ENCODE measurements at places on chromosomes 12 and 14. TPM values are rescaled to one million over a fixed set of nuclear protein-coding genes. Genes with fewer than 3 reads are reported as not detected.

- H3K4me1 ChIP-seq, result no peaks in the 10 kb centered on the region
- no peaks in the 10 kb centered on the region for H3K27me3 ChIP-seq
- H3K36me3 ChIP-seq, result no peaks in the 10 kb centered on the region
- H3K4me3 ChIP-seq, result no peak overlapping the region
Observed at GRCh38 chr12:131084341-131085011, 130.8 kb downstream of the ADGRD1 start.

GRCh38 chr14:94113490-94113889 is 3.0 kb downstream of the IFI27 start:
- H3K4me3 ChIP-seq, result no peak overlapping the region
- H3K27me3 ChIP-seq, result no peaks in the 10 kb centered on the region
- no peak overlapping the region for H3K27ac ChIP-seq
- peak; percentile 36 for DNase-seq
- H3K4me1 ChIP-seq, result peaks cover 9% of the 10 kb centered on the region
- no peaks in the 10 kb centered on the region for H3K36me3 ChIP-seq

DNA sequence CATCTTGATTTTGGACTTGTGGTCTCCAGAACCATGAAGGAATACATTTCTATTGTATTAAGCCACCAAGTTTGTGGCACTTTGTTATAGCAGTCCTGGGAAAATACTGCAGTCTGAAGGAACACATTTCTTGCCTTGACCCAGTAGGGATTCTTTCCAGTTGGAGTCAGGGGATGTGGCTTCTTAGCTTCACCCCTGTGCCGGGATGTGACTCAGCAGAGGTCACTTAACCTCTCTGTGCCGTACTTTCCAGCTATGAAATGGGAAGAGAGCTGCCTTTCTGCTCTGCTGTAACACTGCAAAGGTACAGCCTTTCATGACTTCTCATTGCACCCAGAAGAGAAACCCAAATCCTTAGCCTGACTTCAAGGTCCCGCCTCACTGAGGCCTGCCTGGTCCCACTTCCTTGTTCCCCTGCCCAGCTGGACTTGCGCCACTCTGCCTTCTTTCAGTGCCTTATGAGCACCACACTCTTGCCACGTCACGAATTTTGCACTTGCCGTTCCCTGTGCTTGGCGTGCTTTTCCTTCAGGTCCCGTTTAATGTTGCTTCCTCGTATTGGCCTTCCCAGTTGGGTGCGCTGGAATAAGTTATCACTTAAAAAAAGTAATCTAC is 24.2 kb downstream of the CHST11 start:
- peaks cover 9% of the 10 kb centered on the region for H3K4me1 ChIP-seq
- no peaks in the 10 kb centered on the region for H3K36me3 ChIP-seq
- H3K27ac ChIP-seq, result no peak overlapping the region
- H3K27me3 ChIP-seq, result no peaks in the 10 kb centered on the region
- DNase-seq, result no peak
- no peak overlapping the region for H3K4me3 ChIP-seq

DNA sequence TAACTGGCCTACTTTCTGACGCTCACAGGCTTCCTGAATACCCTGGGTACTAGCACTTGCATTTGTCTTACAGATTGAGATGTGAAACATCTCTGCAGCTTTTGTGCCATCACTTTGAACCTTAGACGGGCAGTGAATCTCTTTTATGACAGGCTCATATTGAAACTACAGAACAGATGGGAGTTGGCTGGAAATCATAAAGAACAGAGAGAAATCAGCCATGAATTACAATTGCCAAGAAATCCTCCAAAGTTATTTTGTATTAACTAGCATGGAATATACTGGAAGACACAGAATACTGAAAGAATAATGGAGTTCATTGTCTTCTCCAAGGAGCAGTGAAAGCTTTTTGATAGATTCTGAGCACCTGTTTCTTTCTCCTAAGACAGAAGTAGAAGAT is 32.7 kb downstream of the MYF5 start:
- H3K36me3 ChIP-seq, result no peaks in the 10 kb centered on the region
- H3K4me1 ChIP-seq, result no peaks in the 10 kb centered on the region
- DNase-seq, result no peak

GRCh38 chr14:103188810-103189480 is 65.7 kb downstream of the TNFAIP2 start:
- no peak overlapping the region for H3K27ac ChIP-seq
- no peaks in the 10 kb centered on the region for H3K36me3 ChIP-seq
- no peaks in the 10 kb centered on the region for H3K27me3 ChIP-seq
- no peak overlapping the region for H3K4me3 ChIP-seq
- DNase-seq, result peak; percentile 32

- no peaks in the 10 kb centered on the region for H3K27me3 ChIP-seq
- no peaks in the 10 kb centered on the region for H3K36me3 ChIP-seq
- H3K4me3 ChIP-seq, result no peak overlapping the region
- no peak overlapping the region for H3K27ac ChIP-seq
Observed at GRCh38 chr14:30297876-30298795, 260.8 kb upstream of the G2E3 start.

DNA sequence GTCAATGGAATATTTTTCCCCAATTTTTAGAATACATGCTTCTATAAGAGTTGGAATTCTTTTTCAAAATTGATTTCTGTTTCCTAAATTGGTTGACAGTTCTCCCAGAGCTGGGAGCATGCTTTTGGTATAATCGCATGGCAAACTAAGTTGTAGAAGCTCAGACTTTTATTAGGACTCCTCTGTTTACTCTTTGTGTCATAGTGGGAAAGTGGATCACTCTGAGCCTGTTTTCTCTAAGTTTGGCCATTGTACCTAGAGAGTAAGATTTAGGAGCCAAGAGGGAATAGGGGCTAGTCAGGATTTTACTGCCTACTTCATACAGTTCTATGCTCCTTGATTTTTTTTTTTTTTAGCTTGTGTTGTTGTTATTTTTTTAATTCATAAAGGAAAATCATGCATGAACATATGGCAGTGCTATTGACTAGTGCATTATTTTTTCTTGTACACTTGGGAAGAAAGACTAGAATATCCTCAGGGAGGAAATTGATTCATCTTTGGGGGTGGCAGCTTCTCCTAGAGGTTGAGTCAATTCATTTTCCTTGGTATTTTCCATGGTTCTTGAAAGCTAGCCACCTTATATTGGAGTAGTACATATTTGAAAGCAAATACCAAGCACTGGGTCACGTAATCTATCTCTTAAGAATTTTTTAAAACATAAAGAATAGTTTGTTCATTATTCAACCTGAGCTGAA is 77.7 kb upstream of the TRAF3 start:
- H3K27me3 ChIP-seq, result no peaks in the 10 kb centered on the region
- DNase-seq, result no peak
- H3K4me1 ChIP-seq, result peaks cover 19% of the 10 kb centered on the region
- no peak overlapping the region for H3K27ac ChIP-seq

The SYT10 gene
- total RNA-seq, result not detected

The RNF212B gene
- not detected for total RNA-seq

The NXPH4 gene
- 2.9 TPM for total RNA-seq

The TAS2R7 gene
- total RNA-seq, result not detected
